ENCODE measurements at places on chromosomes 2 and 18. TPM values are rescaled to one million over a fixed set of nuclear protein-coding genes. Genes with fewer than 3 reads are reported as not detected.

WNT6 gene
- total RNA-seq, result not detected

PLEKHM3 gene
- 10.6 TPM for total RNA-seq

SLC5A7 gene
- not detected for total RNA-seq

SCN3A gene
- under 0.01 TPM for total RNA-seq

CFAP221 gene
- not detected for total RNA-seq
